ENCODE measurements at places on chromosomes 12 and 14. TPM values are rescaled to one million over a fixed set of nuclear protein-coding genes. Genes with fewer than 3 reads are reported as not detected.

Gene SLC38A2
- 284 TPM for total RNA-seq

Gene DDN
- not detected for total RNA-seq

Gene IFT81
- 12.5 TPM for total RNA-seq

Gene SLC10A1
- total RNA-seq: not detected

Gene SMCO2
- 0.47 TPM for total RNA-seq

Gene PKP2
- 3.0 TPM for total RNA-seq

Gene RTL1
- total RNA-seq: not detected

Gene KITLG
- 77.5 TPM for total RNA-seq

Gene IL31
- total RNA-seq: not detected

Gene SLCO1B3
- total RNA-seq: not detected

Gene SOX5
- 14.0 TPM for total RNA-seq

Gene ZNF891
- 2.6 TPM for total RNA-seq

Gene IFNG-AS1
- not detected for total RNA-seq

Gene ARHGDIB
- 313 TPM for total RNA-seq

GRCh38 chr14:104888489-104889374, 23.7 kb downstream of the CEP170B start:
- peaks cover 39% of the 10 kb centered on the region for H3K36me3 ChIP-seq
- no peak overlapping the region for H3K4me3 ChIP-seq
- H3K27me3 ChIP-seq: no peaks in the 10 kb centered on the region
- no peak for DNase-seq
- H3K27ac ChIP-seq: no peak overlapping the region

DNA sequence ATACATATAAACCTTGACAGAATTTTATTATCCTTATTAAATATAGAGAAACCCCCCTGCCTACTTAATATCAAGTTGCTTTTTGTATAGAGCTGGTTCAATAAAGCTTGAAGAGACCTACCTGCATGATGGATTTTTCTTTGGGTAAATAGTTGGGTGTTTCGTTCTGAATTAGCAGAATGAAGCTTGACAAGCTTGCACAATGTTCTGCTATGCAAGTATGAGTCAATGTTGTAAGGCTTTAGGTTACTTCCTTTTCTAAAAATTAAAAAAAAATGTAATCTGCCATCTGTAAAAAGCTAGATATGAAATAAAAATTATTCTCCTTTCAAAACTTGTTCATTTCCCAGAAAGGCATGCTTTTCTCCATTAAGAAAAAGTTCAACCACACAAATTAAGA, 1662.6 kb upstream of the SEL1L start:
- no peaks in the 10 kb centered on the region for H3K27me3 ChIP-seq
- no peaks in the 10 kb centered on the region for H3K36me3 ChIP-seq
- no peaks in the 10 kb centered on the region for H3K4me1 ChIP-seq

GRCh38 chr12:55610598-55610997, 26.1 kb upstream of the OR10P1 start:
- H3K36me3 ChIP-seq: no peaks in the 10 kb centered on the region
- no peak overlapping the region for H3K27ac ChIP-seq
- no peaks in the 10 kb centered on the region for H3K4me1 ChIP-seq
- no peak for DNase-seq

DNA sequence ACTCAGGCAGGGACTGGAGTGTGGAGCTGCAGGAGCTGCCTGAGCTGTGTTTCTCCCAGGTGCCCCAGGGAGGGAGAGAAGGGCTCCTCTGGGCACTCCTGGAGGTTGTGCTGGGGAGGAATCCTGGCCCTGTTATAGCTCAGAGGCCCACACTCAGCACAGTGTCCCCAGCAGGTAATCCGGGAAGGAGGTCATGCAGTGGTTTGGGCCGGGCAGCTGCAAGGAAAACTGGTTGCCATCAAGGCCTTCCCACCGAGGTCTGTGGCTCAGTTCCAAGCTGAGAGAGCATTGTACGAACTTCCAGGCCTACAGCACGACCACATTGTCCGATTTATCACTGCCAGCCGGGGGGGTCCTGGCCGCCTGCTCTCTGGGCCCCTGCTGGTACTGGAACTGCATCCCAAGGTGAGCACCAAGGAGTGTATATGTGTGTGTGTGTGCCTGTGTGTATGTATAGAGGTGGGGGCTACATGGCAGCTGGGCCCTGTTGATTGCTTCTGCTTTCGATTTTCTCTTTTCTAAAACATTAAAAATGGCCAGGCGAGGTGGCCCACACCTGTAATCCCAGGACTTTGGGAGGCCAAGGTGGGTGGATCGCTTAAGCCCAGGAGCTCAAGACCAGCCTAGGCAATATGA, 2.0 kb downstream of the AMHR2 start:
- H3K36me3 ChIP-seq: no peaks in the 10 kb centered on the region
- DNase-seq: no peak
- peaks cover 7% of the 10 kb centered on the region for H3K4me1 ChIP-seq
- no peak overlapping the region for H3K4me3 ChIP-seq
- H3K27ac ChIP-seq: no peak overlapping the region
- H3K27me3 ChIP-seq: no peaks in the 10 kb centered on the region

- H3K4me3 ChIP-seq: peak within 1 kb of the TSS; percentile 37
- H3K27me3 ChIP-seq: peaks cover 66% of the 10 kb centered on the region
- peaks cover 15% of the 10 kb centered on the region for H3K4me1 ChIP-seq
- peak; percentile 46 for DNase-seq
- no peaks in the 10 kb centered on the region for H3K36me3 ChIP-seq
- H3K27ac ChIP-seq: no peak within 1 kb of the TSS
Measured at GRCh38 chr14:63045234-63045611, at the start of gene KCNH5. Gene KCNH5 (minus strand): TSS chr14:63045458. CDS start chr14:63045186, 272 bp downstream.

DNA sequence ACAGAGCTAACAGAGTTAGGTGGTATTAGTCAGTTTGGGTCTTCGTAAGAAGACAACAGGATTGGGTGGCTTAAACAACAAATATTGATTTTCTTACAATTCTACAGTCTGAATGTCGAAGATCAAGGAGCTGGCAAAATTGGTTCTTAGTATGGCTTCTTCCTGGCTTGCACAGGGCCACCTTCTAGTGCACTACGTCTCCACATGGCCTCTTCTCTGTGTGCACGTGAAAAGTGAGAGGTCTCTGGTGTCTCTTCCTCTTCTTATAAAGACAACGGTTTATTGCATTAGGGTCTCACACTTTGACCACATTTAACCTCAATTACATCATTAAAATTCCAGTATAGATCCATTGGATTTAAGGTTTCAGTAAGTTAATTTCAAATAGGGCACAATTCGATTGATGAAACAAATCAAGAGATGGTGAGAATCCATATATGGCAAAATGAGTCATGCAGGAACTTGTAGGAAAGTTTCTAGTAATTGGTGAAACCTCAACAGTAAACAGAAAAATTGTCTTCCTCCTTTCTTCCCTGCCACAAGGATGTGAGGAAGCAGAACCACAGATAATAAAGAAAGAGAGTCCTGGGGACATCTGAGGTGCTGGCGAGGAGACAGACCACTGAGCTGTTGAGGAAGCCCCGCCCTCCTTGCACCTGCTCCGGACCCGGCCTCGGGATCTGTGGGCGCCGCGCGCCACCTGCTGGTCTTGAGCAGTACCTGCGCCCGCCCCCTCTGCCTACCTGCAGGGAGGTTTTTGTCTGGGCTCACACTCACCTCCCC, 846.7 kb downstream of the TMEM121 start:
- DNase-seq: peak; percentile 77
- no peaks in the 10 kb centered on the region for H3K4me1 ChIP-seq
- no peak overlapping the region for H3K4me3 ChIP-seq
- peaks cover 3% of the 10 kb centered on the region for H3K27me3 ChIP-seq
- H3K36me3 ChIP-seq: no peaks in the 10 kb centered on the region
- H3K27ac ChIP-seq: no peak overlapping the region

DNA sequence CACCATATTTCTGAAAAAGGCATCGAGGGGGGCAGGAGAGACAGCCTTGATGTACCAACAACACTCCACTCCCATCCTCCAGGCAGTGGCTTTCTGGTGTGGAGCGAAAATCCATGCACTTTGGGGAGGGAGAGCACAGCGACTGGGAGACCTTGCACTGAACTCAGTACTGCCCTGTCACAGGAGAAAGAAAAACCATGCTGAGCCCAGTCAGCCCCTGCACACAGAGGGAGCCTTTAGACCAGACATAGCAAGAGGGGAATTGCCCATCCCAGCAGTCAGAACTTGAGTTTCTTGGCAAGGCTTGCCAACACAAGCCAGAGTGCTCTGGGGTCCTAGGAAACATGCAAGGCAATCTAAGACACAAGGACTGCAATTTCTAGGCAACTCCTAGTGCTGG, 24.8 kb upstream of the SLC6A15 start:
- no peaks in the 10 kb centered on the region for H3K27me3 ChIP-seq
- H3K36me3 ChIP-seq: no peaks in the 10 kb centered on the region
- no peaks in the 10 kb centered on the region for H3K4me1 ChIP-seq

GRCh38 chr14:24674204-24674970, 40.4 kb upstream of the GZMB start:
- H3K36me3 ChIP-seq: no peaks in the 10 kb centered on the region
- peak overlapping the region; percentile 3 for H3K27ac ChIP-seq
- H3K4me3 ChIP-seq: no peak overlapping the region

- no peak overlapping the region for H3K27ac ChIP-seq
- no peaks in the 10 kb centered on the region for H3K4me1 ChIP-seq
- H3K4me3 ChIP-seq: peak overlapping the region; percentile 32
- no peaks in the 10 kb centered on the region for H3K36me3 ChIP-seq
- H3K27me3 ChIP-seq: no peaks in the 10 kb centered on the region
Measured at GRCh38 chr14:94936901-94937685, 167.2 kb upstream of the GSC start.

DNA sequence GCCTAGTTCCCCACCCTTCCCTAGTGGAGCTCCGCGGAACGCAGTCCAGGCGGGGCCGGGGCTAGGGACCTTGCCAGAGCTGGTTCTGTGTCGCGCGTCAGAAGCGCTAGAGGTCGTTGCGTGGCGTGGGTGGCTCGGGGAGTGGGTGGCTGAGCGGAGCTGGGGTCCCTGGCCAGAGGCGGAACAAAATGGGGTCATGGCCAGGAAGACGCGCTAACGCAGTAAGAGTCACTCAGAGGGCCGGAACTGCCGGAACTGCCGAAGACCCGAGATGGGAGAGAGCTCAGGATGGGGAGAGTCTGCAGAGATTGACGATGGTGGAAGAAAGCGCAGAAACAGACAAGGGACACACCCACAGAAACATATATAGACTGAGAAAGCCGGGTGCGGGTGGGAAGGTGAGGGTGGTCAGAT, 4.8 kb downstream of the DGKA start:
- H3K4me1 ChIP-seq: peaks cover 38% of the 10 kb centered on the region
- H3K4me3 ChIP-seq: peak overlapping the region; percentile 39
- DNase-seq: peak; percentile 47
- H3K27me3 ChIP-seq: no peaks in the 10 kb centered on the region

- peaks cover 31% of the 10 kb centered on the region for H3K4me1 ChIP-seq
- H3K27me3 ChIP-seq: no peaks in the 10 kb centered on the region
- H3K4me3 ChIP-seq: no peak overlapping the region
- peak; percentile 84 for DNase-seq
- no peaks in the 10 kb centered on the region for H3K36me3 ChIP-seq
Measured at GRCh38 chr12:124734224-124734788, 129.4 kb downstream of the SCARB1 start.

DNA sequence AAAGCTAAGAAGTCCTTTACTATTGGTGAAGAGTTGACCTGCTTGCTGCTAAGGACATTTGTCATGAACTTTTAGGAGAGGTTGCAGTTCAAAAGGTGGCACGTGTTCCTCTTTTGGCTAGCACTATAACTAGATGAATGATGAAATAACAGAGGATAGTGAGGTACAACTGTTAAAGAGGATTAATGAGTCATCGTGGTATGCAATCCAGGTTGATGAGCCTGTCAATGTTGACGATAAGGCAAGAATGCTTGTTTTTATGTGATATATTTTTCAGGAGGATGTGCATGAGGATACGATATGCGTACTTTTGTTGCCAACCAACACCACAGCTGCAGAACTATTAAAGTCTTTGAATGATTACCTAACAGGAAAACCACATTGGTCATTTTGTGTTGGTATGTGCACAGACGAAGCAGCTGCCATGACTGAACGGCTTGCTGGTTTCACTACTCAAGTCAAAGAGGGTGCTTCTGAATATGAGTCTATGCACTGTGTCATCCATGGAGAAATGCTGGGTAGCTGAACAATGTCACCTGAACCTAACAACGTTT, 10.6 kb downstream of the CEP128 start:
- no peak overlapping the region for H3K27ac ChIP-seq
- H3K36me3 ChIP-seq: no peaks in the 10 kb centered on the region
- no peak overlapping the region for H3K4me3 ChIP-seq

- H3K4me1 ChIP-seq: peaks cover 13% of the 10 kb centered on the region
- H3K4me3 ChIP-seq: no peak overlapping the region
- H3K27me3 ChIP-seq: no peaks in the 10 kb centered on the region
- DNase-seq: no peak
Measured at GRCh38 chr12:57810450-57810849, 8.1 kb downstream of the AVIL start.

DNA sequence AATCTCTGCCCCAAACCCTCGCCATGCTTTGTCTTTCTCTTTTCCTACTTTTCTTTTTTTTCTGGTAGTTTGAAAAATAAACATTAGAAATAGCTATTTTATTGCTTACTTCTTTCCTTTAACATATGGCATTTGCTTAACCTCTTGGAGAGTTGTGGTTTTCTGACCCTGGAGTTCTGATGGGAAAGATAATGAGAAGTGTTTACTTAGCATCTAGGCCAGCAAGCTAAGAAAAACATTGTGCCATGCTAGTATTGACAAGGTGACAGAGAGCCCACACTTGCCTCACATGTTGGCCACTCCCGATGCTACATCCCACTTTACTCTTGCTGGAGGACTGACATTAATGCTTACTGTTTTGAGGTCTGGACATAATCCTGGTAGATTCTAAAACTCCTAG, 886.2 kb downstream of the DIO2 start:
- H3K27me3 ChIP-seq: no peaks in the 10 kb centered on the region
- H3K27ac ChIP-seq: no peak overlapping the region
- no peak for DNase-seq
- H3K4me3 ChIP-seq: no peak overlapping the region
- no peaks in the 10 kb centered on the region for H3K36me3 ChIP-seq

GRCh38 chr14:58565832-58566231, 71.9 kb upstream of the DACT1 start:
- H3K36me3 ChIP-seq: no peaks in the 10 kb centered on the region
- H3K4me1 ChIP-seq: no peaks in the 10 kb centered on the region
- no peak for DNase-seq
- H3K4me3 ChIP-seq: no peak overlapping the region

DNA sequence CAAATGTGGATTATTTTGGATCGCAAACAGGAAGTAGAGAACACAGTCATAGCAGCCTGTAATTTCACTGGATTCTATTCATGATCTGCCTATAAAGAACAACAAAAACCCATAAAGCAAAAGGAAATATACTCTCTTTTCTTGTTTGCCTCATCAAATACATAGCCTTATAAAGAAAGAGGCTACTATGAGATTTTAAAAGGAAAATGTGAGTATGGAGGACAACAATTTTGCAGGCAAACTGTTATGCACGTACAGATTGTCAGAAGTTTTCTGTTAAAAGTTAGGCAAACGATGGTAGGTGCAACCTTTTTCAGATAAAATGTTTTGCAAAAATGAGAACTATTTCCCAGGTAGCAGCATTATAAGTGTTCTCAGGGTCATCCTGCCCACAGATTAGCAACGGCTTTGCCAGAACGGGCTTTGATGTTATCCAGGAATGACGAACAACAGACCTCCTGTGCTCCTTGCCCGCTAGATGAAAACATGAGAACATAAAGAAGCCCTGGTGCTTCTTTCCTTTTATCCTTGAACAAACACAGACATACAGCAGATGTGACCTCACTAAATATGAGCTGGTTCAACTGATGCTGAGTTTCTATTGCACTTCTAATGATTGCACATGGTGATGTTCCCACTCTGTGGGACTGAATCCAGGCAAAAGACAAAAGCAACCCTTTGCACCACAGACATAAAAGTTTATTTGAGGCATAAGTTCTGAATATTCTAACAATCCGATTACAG, 88.1 kb downstream of the ITPR2 start:
- no peak overlapping the region for H3K4me3 ChIP-seq
- peaks cover 15% of the 10 kb centered on the region for H3K4me1 ChIP-seq
- H3K36me3 ChIP-seq: no peaks in the 10 kb centered on the region

Data from lower lobe of right lung (tissue), 2 donors.